ENCODE measurements at places on chromosomes 2 and 18.

DNA sequence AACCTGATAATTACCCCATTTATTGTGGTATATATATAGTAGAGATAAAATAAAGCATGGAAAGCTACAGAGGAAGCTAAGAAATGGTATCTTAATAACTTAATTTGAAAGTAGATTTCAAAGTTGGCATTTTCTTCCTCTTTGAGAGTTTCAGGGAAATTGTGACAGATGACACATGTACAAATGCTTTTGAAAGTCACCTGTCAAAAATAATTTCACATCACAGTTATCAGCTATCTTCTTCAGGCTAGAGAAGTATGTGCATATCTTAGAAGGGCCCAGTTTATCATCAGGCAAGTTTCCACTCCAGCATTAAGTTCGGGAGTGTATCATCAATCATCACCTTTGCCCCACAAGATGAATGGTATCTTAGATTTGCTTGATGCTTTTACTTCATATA is 457.9 kb downstream of the LRRTM4 start:
- no peak for DNase-seq

DNA sequence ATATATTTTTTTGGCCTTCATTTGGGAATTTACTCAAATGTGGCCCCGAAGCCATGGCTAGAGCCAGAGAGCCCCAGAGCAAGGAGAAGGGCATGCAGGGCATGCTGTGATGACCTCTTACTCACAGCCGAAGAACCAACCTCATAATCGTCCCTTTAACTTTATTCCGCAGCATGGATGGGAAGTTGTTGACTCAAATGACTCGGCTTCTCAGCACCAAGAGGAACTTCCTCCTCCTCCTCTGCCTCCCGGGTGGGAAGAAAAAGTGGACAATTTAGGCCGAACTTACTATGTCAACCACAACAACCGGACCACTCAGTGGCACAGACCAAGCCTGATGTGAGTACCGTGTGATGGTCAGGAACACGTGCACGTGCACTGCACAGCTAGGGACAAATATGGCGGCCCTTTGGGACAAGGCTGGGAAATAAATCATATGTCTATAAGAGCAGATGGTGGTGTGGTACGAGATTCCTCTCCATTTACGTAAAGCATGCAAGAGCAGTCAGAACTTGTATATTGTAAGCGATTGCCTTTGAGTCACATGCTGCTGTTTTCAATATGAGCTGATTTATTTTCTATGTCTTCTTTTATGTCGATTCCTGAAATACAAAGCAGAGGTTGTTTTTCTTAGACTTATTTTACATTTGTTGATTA is 280.9 kb downstream of the NEDD4L start:
- DNase-seq: no peak

DNA sequence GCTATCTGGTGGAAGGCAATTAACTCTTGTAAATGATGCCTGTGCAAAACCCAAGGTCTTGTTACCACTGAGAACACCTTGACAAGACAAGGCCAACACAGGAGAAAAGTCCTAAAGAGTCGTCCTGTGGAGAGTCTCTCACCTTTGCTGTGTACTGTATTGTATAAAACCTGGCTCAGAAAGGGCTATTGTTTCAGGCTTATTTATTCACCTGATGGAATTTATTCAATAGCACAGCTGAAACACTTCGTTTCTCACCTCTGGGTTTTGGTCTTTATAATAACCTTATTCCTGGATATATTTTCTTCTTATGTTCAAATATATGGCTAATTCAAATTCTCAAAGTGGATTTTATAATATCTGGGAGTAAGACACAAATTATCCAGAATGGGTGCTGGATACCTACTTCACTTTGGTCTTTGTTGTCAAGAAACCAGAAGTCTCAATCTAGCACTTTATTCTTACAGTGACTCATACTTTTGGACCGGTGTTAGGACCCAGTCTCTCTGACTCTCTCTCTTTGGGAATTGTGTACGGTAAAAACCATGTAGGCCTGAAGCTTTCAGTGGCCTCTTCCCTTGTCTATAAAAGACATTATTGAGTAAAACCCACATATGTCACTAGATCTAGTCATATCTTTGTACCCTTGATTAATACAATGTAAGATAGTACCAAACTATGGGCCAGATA is 16.1 kb upstream of the STAT4 start:
- DNase-seq: no peak

GRCh38 chr2:17115042-17115441 is 403.2 kb downstream of the RAD51AP2 start:
- no peak for DNase-seq

GRCh38 chr18:51593931-51594330 is 396.4 kb upstream of the MEX3C start:
- DNase-seq: no peak

DNA sequence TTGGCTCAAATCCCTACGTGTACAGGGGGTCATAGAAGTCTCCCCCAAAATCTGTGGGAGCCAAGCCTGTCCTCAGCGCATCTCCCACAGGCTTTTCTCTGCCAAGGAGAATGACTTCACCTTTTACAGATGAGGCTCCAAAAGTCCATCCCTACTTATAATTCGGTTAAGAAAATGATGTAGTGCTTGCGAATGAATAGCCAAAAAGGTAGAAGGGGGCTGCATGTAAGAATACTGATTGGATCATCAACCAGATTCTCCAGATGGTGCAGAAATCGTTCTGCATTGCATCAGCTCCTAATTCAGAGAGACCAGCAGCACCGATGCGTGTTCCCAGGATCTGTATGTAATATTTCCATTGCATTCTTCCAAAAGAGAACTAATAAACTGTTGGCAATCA is 91.9 kb downstream of the EPHA4 start:
- DNase-seq: no peak

DNA sequence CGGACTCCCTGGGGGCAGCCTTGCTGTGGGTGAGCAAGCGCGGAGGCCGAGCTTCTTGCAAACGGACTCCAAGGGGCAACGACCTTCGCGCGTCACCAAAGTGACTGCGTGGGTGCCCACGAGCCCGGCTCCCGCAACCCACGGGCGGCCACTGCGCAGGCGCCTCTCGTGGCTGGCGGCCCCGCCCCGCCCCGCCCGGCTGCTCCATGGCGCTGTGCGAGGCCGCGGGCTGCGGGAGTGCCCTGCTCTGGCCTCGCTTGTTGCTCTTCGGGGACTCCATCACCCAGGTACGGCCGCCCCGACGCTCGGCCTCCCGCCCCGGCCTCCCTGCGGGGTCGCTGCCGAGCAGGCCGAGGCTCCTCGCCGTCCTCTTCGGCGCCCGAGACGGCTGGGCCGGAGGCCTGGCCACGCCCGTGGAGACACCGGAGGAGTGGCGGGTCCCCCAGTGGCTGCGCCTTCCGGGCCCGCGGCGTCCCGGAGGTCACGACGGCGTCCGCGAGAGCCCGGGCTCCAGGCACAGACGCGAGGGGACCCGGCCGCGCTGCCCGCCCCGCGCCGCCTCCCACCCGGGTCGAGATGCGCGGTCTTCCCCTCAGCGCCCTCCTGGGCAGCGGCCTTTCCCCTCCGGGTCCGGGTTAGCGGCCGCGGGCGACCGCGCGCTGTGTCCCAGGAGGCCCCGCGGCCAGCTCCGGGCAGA is at the start of gene IAH1:
Gene IAH1 (plus strand): TSS at position 191 of the 697 bp plus-strand sequence. CDS start 16 bp downstream, at position 207.
- peak; percentile 68 for DNase-seq

DNA sequence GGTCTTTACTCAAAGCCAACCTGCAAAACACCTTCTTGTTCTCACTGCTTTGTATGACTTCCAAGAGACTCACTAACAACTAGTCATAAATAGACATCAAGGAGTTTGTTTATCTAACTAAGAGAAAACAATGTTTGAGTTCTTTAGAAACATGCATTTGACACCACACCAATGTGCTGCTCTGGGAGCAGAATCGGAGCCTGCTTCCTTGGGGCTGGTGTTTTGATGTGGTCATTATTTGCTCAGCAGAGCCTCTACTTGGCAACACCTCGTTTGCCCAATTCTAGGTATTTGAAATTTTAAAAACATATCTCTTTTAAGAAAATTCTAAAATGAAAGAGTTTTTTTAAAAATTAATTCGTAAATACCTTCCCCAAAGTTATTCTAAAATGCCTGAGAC is 167.5 kb downstream of the BCL2 start:
- DNase-seq: no peak

- no peak for DNase-seq
These were observed 203.3 kb downstream of the TCF4 start for GRCh38 chr18:55384551-55385275.

DNA sequence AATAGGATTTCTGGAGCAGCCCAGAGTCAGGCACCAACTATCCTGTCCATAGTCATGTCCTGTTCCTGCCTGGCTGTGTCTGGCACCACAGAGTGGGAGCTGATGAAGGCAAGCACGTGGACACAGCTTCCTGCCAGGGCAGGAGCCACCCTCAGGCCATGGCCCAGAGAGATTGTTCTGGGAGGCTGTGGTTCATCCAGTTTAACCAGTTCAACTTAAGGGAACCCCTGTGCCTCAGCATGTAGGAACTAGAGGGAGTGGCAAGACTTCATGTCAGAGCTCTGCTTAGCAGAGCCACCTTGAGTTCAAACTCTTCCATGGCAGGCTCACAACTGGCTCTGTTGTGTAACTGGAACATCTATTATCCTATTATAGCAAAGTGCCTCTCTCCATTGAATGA is 73.2 kb upstream of the NCKAP5 start:
- DNase-seq: no peak

- no peak for DNase-seq
These were observed 307.3 kb downstream of the NBAS start for GRCh38 chr2:15253835-15254286.

GRCh38 chr2:233030-233429 is 30.8 kb downstream of the SH3YL1 start:
- no peak for DNase-seq

DNA sequence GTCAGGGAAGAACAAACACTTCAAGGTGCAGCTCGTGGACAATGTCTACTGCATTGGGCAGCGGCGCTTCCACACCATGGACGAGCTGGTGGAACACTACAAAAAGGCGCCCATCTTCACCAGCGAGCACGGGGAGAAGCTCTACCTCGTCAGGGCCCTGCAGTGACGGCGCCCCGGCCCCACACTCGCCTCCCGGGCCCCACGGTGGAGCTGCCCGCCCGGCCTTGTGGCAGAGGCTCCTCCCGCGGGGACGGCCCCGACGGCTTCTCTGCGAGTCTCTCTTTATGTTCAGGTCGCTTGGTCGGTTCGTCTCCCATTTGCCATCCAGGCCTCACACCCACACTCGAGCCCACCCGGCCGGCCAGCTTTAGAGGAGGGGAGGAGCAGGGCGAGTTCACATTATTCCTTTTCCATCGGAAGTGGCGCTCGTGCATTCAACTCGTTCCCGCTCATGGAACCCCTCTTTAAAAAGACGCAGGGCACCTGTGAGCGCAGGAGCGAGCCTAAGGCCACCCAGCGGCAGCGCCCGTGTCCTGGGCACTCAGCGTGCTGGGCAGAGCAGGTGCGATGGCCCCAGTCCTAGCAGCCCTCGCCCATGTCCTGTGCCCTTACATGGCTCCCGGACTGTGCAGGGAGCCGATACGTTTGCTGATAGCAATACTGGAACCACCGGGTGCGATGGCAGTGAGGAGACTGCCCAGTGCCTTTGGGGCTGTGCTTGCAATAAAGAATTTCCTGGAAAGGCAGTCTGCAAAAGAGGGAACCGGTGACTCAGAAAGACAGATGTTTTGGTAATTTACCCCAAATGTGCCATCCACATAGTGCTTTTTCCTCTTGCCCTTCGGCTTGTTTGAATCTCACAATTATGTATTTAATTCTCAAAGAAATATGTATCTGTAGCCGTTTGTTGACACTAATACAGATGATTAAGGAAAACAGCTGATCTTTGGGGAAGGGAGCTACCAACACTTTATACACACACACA is 148.6 kb downstream of the NCK2 start:
- no peak for DNase-seq

GRCh38 chr2:241750076-241750840 is 15.8 kb downstream of the D2HGDH start:
- DNase-seq: no peak

DNA sequence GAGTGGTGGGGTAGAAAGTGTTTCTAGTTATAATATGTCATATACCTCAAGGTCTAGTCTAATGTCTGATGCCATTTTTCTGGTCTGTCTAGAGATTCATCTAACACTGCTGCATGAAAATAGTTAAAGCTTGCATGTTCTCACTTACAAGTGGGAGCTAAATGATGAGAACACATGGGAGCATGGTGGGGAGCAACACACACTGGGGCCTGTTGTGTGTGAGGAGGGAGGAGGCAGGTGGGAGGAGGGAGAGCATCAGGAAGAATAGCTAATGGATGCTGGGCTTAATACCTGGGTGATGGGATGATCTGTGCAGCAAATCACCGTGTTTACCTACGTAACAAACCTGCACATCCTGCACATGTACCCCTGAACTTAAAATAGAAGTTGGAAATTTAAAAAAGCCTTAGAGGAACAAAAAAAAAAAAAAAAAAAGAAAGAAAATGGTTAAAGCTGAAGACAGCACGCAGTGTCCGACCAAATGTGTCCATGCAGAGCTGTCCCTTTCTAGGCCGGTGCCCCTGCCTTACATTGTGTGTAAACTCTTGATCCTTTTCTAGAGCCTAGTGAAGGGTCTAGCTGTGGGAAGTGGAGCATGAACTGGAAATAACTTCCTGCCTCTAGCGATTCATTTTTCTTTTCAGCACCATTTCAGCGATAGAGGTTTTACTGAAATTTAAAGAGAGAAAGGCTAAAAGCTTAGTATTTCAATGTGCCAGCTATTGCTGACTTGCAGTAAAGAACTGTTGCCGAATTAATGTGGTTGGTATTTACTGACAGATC is 94.0 kb downstream of the FMNL2 start:
- no peak for DNase-seq

GRCh38 chr18:48138210-48138609 is 207.8 kb upstream of the SMAD2 start:
- DNase-seq: no peak

DNA sequence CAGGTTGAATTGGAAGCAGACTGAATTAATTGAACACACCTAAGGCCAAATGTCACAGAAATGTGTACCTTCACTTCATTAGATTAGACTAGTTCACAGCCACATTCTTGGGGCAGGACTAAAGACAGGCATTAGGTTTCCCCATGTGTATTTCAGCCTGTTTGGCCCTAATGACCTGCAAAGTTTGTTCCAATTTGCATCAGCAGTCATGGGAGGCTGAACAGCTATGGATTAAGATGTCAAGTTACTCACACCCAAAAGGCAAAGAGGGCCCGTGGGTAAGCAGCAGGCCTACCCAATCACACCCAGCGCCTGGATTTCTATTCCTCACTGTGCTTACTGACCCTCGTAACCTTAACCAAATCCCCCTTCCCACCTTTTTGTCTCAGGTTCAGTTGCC is 99.6 kb upstream of the RIOK3 start:
- DNase-seq: no peak

DNA sequence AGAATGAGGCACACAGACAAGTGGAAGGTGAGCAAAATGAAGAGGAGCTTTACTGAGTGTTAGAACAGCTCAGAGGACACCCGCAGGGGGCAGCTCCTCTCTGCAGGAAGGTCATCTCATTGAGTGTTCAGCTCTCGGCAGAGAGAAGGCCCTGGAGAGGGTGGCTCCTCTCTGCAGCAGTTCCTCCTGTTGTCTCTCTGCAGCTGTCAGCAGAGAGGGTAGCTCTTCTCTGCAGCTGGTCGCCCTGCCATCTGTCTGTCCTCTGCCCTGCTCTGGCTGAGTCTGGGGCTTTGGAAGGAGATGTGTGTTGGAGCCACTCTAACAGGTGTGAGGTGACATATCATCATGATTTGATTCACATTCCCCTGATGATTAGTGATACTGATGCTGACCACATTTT is 6.8 kb upstream of the SNTG2 start:
- DNase-seq: no peak
